Naive thymus-derived CD4-positive, alpha-beta T cell (primary cell): ENCODE measurements at places on chromosomes 4 and X. TPM values are rescaled to one million over a fixed set of nuclear protein-coding genes. Genes with fewer than 3 reads are reported as not detected.

The ZXDB gene
- 4.7 TPM for polyA plus RNA-seq

The CLNK gene
- polyA plus RNA-seq = not detected

The S100G gene
- polyA plus RNA-seq = not detected

The MANBA gene
- 16.4 TPM for polyA plus RNA-seq

The CLIC2 gene
- 0.13 TPM for polyA plus RNA-seq

The ATP2B3 gene
- polyA plus RNA-seq = not detected

The CC2D2A gene
- polyA plus RNA-seq = not detected

The UGT2A3 gene
- not detected for polyA plus RNA-seq

The SSX4 gene
- polyA plus RNA-seq = not detected

The RAP2C gene
- polyA plus RNA-seq = 11.7 TPM

The UGT2B10 gene
- polyA plus RNA-seq = not detected
